ENCODE measurements at places on chromosomes 12 and 14.

DNA sequence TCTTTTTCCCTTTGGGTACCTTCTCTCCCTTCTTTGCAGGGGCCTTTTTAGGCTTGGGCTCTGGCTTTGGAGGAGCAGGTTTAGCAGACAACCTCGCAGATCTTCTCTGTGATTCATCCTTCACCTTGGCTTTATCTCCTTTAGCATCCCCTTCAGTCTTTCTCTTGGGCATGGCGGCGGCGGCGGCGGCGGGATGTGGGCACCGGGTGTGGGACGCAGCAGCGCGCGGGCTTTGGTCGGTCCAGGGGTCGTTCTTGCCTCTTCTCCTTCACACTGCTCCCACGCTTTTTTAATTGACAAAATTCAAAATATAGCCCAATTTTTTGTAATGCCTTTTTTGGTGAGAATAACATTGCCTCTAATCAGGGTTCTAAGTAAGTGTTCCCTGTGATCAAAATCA is 8.6 kb downstream of the TRMT5 start:
- DNase-seq: no peak

- peak; percentile 77 for DNase-seq
These were observed 39.6 kb downstream of the RHOF start for GRCh38 chr12:121753844-121754264.

DNA sequence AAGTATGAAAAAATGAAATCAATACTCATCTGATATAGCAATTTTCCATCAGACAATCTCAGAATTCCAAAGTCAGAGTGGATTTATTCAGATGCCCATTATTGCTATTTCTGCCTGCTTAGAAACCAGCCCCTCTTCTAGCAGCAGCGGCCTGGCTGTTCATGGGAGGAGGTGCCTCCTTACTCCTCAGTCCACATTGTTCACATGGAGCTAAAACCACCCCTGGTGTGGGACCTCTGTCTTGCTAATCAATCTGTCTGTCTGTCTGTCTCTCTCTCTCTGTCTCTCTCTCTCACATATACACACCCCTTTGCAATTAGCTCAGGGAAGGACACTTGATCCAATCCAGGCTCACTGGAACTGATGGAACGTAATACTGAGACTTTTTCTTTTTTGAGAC is 176.1 kb downstream of the APAF1 start:
- no peak for DNase-seq

- DNase-seq: no peak
These were observed 65.5 kb downstream of the SH2B3 start for GRCh38 chr12:111471236-111471635.

- DNase-seq: no peak
These were observed 14.0 kb upstream of the CRADD start for GRCh38 chr12:93663006-93663728.

GRCh38 chr12:14410177-14410576 is 44.7 kb downstream of the ATF7IP start:
- DNase-seq: no peak

DNA sequence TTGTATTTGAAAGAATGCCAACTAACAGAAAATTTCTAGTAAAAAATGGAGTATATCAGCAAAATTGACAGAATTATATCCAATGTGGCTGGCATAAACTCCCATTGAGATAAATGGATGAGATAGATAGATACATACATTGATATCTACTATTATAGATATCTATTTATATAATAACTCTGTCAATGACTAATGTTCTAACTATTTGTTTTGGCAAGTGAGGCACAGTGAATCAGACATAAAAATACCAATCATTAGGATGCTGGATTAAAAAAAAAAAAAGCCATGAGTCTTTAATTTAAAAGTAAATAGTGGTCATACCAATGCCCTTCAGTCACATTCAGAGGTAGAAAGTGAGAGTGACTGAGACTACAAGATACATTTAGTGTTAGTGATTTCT is 33.7 kb upstream of the GLIPR1 start:
- no peak for DNase-seq

DNA sequence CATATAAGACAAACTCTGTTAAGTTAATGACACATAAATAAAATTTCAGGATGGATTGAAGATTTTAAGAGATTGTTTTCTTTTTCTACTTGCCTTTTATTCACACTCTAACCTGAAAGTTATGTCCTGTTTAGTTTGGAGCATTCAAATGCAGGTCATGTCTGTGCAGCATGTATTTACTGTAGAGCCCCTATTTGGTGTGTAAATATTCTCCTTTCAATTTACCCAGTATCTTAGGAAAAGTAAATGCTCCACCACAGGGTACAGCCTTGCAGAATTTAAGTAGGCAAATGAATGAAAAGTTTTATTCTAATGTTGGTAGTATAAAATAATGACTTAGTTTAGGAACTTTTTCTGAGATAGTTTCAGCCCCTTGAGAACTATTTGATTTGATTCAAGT is 6.2 kb upstream of the DCN start:
- DNase-seq: no peak

DNA sequence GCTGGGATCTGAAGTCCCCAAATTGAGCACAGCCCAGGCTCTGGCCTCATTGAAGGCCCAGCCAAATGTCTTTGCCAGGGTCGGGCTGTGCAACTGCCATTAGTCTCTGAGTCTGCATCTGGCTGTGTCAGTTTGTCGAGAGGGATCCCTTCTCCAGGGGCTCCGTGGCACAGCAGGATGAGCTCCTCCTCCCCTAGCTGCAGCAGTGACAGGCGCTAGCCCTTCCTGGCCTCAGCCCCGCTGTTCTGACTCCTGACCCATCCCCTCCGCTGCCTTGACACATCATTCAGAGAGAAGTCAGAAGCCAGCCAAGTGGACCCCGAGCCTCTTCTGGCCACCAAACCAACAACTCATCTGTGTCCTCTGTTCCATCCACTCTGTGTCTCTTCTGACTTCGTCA is 188.3 kb downstream of the CALM1 start:
- no peak for DNase-seq

DNA sequence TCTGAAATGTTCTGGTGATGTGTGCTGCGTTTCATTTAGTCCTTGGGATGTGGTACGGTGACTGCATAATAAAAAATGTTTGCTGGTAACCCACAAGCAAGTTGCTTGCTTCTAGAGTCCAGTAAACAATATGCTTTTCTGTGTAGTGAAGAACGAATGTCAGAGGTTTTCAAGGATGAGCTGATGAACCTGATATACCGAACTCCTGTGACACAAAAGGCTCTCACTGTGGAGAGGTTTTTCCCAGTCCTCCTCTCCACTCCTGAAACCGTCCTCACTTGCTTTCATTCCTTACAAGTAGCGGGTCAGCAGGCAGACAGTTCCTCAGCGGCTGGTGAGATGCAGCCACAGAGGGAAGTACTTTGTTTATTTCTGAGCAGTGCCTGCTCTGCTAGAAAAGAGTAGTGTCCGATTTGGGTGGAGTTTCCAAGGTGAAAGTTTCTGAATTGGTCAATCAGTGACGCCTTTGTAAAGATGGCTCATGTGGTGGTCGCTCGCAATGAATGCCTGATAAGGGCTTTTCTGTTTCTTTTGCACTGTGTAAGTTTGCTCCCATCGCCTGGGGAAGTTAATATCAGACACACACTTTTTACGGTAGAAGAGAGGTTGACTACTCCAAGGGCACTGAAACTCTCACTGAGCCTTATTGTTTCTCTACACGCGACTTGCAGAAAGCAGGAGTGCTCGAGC is 3.0 kb downstream of the ETV6 start:
- DNase-seq: no peak

GRCh38 chr12:54018468-54018984 is 9.7 kb upstream of the HOXC6 start:
- DNase-seq: no peak

DNA sequence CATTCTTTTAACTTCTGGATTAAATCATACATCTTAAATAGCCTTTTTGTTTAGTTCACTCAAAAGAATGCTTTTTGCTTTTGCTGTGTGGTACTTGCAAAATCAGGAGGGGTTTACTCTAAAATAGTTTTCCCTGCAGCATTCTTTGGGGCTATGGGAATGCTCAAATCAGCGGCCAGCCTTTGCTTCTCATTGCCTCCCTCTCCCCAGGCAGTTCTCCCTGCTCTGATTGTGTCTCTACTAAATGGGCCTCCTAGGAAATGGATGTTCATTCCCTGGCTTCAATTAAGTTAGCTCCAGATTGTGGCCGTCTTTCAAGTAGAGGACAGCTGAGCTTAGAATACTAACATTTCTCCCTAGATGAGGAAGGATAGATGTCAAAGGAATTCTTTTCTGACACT is 4.4 kb downstream of the TULP3 start:
- DNase-seq: no peak

DNA sequence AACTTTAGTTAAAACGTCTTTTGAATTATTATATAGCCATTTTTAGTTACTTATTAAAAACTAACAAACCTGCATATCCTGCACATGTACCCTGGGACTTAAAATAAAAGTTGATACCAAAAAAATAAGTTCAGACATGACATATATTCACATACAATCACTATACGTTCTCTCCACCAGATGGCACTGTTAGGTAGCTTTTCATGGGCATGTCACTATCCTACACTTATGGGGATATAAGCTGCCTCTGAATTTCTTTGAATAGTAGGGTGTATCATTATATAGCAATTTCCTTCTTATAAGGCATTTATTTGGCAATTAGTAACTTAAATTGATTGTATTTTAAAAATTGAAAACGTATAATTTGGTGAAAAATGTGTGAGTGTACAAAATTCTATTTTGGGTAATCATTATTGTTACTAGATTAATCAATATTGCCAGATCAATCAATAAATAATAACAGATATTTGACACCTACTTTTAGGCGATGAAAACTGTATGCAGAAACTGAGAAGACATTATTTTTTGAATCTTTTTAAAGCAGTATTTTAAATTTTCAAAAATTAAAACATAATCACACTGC is 31.8 kb upstream of the OR10A7 start:
- no peak for DNase-seq

DNA sequence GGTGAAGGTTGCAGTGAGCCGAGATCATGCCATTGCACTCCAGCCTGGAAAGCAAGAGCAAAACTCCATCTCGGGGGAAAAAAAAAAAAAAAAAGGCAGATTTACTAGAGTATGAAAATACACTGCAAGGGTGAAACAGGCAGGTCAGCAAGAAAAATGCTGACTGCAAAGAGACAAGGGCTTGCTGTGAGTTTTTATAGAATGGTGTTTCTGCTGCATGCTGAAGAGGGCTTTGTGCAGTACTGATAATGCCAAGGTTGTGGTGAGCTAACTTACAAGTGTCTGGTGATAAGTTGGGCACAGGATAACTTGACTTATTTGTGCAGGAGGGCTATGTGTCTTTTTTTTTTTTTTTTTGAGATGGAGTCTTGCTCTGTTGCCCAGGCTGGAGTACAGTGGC is 25.9 kb upstream of the SRP54 start:
- DNase-seq: no peak

DNA sequence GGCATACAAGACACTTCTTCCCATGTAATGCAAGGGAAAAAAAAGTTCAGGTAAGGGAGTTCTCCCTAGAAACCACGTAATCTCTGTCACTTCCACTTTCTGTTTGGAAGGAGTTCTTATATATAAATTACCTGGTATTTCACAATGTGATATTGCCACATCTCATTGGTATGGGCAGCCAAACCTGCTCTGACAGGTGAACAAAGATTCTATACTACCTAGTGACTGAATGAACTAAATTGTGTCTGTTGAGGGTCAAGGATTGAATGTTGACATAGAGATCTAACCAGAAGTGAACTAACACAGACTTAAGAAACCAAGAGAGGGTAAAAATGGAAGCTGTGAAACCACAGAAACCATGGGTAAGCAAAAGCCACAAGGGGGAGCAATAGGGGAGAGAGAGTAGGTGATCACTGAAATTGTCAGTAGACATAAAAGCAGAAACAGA is 161.3 kb downstream of the RPL10L start:
- DNase-seq: no peak

DNA sequence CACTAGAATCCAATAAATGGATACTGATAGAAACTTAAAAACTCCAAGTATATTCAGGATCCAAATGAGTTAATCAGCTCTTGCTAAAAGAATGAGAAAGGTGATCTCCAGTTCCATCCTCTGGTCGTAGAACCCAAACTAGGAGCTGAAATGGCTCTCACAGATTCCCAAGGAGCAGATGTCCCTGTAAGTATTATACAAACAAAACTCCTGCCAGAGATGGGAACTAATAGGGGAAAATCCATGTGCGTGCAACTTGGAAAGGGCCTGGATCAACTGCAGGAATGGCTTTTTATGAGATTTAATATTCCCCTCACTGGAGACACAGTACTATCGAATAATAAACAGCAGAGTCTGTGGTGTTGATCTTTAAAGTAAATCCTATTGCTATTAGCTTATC is 309.2 kb upstream of the TBX3 start:
- no peak for DNase-seq

DNA sequence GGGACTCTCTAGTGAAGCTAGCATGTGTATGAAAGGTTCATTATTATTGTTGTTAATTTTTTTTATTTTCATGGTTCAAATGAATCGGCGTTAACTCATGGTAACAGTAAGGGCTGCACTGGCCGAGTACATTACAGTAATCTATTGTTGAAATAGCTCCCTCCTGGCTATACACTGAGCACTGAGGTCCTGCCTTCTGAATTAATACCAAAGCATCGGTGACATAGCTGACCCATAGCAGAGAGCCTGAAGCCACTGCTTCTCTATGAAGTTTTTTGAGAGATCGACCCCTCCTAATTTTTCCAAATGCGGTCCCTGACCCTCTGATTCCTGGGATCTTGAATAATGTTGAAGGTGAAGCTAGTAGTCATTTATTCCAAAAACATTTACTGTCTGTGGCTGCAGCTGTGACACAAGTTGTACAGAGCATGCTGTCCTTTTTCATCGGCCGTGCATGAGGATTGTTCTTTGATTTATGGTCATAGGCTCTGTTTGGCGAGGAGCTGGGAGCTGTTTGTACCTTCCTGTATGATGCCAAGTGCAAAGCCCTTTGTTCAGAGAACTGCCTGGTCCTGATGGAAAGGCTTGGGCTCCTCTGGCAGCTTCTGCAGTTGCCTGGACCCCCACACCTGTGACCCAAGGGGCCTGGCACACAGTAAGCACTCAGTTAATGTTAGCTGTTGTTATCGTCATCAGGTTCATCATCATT is 486.5 kb downstream of the EGLN3 start:
- no peak for DNase-seq

- peak; percentile 69 for DNase-seq
These were observed 200.7 kb downstream of the SLC2A13 start for GRCh38 chr12:39905152-39905551.

DNA sequence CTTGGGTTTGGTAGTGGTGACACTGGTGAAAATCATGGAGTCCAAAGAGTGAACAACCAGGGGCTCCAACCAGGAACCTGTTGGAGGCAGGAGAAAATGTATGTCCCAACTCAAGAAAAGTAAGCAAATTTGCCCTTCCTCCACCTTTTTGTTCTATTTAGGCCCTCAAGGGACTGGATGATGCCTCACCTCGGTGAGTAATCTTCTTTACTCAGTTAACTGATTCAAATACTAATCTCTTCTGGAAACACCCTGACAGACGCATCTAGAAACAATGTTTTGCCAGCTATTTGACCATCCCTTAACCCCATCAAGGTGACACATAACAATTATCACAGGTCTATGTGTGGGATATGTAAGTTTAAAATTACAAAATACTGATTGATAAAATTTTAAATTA is 272.4 kb upstream of the FOXG1 start:
- DNase-seq: no peak

Data from posterior cingulate gyrus (tissue), 11 donors.